D341Med (cell line): ENCODE measurements at places on chromosomes 11 and 22.
A peak's percentile ranks its signal among the peaks of the same experiment; 100 is the strongest.

- no peak for DNase-seq
Observed at GRCh38 chr22:45615364-45615763, 56.3 kb upstream of the ATXN10 start.

- DNase-seq = no peak
Observed at GRCh38 chr11:111960916-111961315, 23.8 kb downstream of the DIXDC1 start.

DNA sequence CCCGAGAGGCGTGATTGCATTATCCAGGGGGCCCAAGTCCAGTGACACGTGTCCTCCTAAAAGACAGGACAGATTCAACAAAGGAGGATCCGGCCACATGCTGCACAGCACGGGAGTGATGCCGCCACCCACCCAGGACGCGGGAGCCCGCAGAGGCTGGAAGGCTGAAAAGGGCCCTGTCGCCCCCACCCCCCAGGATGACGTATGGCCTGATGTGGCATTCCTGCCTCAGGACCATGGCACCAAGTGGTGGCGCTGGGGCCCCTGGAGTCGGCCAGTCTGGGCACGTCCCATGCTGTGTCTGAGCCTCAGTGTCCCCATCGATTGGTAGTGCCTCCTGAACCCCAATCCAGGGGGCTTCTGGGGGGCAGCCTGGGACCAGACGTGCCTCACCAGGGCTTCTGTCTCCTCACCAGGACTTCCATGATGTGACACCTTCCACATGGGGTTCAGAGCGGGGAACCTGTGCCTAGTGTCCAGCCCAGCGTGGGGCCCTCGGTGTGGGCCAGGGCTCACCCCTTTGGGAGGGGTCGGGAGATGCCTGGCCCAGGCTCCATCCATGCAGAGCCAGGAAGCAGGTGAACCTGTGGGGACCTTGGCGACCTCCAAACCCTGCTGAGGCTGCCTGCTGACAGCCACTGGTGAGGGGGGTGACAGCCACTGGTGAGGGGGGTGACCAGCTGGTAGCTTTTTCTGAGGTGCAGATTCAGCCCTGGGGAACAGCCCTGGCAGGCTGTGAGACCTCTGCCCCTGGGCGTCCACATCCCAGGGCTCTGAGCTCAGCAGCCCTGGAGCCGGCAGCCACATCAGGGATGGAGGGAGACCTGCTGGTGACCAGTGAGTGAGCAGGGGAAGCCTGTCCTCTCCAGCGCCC, 75.3 kb downstream of the KCNQ1 start:
- no peak for DNase-seq

DNA sequence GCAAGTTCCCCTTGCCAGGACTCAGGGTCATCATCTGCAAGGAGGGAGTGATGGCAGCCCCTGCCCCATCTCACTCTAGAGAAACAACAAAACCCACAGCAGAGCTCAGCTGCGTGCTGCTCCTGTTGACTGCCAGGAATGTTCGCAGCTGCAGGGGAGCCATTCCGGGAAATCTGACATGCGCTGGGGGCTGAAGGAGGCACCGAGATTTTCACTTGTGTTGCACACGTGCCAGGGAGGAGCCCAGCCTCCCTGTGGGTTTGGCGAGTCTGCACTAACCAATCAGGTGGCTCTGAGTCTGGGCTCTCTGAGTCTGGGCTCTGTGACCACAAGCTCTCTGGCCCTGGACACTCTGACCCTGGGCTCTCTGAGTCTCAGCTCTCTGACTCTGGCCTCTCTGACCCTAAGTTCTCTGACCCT, 10.5 kb downstream of the FGF3 start:
- DNase-seq = no peak

DNA sequence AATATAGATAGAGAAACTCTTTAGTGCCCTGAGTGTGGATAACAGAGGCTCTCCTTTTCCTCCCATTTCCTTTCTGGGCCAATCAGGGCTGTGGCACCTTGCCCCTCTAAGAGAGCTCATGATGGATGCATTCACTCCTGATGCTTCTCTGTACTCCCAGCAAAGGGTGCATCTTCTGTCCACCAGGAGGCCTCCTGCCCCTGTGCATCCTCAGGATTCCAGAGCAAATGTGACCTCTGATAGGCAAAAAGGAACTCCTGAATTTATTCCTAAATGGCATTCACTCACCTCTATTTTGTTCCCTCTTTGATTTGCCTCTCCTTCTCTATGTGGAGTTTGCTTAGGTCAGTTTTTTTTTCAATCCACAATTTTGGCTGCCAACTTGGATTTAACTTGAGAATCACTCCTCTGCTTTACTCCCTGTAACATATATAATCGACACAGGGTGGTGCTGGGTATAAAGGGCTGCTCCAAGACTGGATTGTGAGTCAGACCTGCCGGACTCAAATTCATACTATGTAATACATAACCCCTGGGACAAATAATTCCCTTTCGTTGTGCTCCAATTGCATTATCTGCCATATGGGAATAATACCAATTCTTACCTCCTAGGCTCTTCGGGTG, 1.1 kb upstream of the MRGPRX4 start:
- peak; percentile 69 for DNase-seq

GRCh38 chr22:28911777-28912669, 28.7 kb downstream of the ZNRF3 start:
- DNase-seq = no peak

DNA sequence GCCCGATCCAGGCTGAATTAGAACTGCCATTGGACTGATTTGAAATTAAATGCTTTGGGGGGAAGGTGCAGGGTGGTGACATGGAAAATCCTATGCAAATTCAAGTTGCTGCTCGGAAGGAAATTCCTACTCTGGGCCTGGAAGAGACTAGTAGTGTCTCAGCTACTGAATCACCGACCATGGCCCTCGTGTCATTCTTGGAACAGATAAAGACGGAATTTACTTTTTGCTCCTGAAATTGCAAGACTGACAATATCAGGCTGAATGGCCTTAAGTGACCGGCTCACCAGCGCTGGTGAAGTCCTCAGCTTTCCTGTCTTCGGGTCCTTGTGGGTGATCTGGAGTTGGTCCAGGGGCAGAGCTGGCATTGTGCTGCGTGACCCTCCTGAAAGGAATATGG, 6.1 kb downstream of the ASCC2 start:
- DNase-seq = no peak

- no peak for DNase-seq
Observed at GRCh38 chr11:106785913-106786650, 232.2 kb downstream of the GUCY1A2 start.

DNA sequence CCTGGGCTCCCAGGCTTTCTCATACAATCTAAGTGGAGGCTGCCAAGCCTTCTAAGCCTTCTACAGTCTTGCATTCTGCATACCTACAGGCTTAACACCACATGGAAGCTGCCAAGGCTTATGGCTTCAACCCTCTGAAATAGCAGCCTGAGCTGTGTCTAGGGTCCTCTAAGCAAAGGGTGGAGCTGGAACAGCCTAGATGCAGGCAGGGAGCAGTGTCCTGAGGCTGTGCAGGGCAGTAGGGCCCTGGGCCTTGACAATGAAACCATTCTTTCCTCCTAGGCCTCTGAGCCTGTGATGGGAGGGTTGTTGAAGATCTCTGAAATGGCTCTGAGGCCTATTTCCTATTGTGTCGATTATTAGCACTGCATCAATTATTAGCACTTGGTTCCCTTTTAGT, 150.9 kb upstream of the GRK3 start:
- DNase-seq = no peak

DNA sequence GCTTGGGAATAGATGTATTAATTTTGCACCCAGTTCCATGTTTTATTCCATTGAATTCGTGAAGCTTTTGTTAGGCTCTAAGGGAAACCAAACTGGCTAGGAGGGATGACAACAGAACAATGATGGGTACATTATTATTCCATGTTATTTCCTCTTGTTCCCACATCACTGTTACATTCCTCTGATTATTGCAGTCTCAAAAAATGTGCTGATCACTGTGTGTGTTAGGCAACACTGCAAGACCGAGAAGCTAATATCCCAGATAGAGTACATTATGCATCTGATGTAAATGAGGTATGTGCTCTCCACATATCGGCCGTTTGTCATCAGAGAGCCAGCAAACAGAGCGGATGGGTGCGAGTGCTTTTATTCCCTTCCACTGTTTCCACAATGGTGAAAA, 327.9 kb downstream of the SOX6 start:
- DNase-seq = no peak

- no peak for DNase-seq
Observed at GRCh38 chr22:26667140-26667539, 9.8 kb downstream of the MIAT start.

DNA sequence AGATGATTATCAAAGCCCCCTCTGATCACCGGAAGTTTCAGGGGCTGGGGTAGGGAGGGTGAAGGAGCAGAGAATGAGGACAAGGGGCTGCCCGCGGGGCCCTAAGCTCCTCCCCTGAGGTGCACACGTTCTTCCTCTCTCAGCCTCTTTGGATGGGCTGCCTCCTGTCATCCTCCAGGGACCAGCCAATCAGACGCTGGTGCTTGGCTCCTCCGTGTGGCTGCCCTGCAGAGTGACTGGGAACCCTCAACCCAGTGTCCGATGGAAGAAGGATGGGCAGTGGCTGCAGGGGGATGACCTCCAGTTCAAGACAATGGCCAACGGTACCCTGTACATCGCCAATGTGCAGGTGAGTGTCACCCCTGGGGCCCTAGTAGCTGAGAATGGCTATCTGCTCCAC, 7.5 kb downstream of the ROBO3 start:
- peak; percentile 7 for DNase-seq

- no peak for DNase-seq
Observed at GRCh38 chr11:74072721-74073120, 63.8 kb upstream of the UCP3 start.

GRCh38 chr11:111540114-111540936, at the start of gene LAYN:
LAYN (plus strand) TSS chr11:111540720; CDS start chr11:111540844, 124 bp downstream.
- DNase-seq = peak; percentile 63

DNA sequence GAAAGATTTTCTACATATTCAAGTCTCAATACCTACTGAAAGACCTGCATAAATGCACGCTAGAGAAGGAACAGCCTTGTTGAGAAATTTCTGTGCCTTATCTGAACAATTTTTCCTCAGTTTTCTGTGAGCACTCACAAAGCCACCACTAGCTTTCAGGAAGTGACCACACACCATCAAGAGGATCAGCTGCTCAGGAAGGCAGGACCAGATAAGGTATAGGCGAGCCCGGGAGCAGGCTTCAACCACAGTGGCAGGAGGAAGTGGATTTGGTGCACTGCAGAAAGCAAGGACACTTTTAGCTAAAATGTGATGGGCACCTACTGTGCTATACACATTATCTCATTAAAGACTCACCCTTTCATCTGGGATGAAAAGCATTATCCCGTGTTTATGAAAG, 220.8 kb downstream of the RAB38 start:
- no peak for DNase-seq
